ENCODE measurements at places on chromosomes 6 and 20.
A peak's percentile ranks its signal among the peaks of the same experiment; 100 is the strongest.

DNA sequence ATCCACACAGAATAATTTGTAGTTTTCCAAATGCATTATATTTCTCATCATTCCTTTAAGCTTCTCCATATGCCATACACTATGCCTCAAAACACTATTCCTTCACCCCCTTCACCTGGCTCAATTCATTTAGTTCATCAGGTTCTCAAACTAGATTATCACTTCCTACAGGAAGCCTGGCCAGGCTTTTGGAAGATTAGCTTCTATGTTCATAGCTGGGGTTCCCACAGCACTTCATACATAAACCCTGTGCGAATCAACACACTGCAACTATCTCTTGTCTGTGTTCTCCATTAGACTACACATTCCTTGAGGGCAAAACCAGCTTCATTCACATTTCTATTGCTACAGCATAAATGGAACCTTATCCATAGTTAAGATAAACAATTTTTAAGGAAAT, 40.5 kb upstream of the PLN start:
- no peak for DNase-seq

GRCh38 chr20:32507998-32508774, 76.9 kb downstream of the NOL4L start:
- no peak for DNase-seq

DNA sequence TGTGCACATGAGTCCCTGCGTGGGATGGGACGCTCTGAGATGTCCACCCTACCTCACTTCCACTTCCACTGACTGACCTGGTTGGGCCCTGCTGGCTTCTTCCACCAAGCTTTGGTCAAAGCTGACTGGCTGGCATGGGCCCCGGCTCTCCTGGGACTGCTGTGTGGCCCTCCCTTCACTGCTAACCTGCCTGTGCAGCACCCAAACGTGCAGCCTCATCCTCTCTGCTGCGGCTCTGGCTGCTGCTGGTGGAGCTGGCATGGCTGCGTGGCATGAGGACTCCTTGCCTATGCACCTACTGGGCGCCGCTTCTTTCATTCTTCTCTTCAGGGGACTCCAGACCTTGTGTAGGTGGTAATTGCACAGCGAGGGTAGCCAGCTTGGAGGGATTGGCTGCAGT, 18.7 kb upstream of the IP6K3 start:
- no peak for DNase-seq

GRCh38 chr20:23034721-23035671, at the start of gene SSTR4:
SSTR4 (plus strand) TSS chr20:23035312; CDS start chr20:23035484, 172 bp downstream.
- DNase-seq, result no peak

- DNase-seq, result peak; percentile 56
These were observed 1.1 kb downstream of the AGPAT4 start for GRCh38 chr6:161272635-161273273.

DNA sequence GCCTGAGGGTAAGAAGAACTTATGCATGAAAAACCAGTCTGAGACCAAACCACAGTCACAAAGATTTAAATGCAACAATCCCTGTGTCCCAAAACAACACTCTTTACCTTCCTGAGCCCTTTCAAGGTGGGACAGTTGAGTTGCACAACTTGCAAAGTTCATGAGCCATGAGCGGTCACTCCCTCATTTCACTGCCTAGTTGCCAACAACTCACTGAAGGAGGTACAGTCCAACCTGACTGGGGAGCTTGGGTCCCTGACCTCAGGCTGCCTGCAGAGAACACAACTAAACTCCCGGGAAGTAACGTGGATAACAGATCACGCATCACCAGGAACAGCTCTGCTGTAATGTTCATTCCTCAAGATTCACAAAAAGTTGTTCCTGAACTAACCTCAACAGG, 69.4 kb downstream of the MBOAT1 start:
- DNase-seq, result no peak

GRCh38 chr6:24431045-24431451, 28.3 kb downstream of the MRS2 start:
- peak; percentile 51 for DNase-seq

- DNase-seq, result no peak
These were observed 108.7 kb downstream of the FYN start for GRCh38 chr6:111764238-111765175.

DNA sequence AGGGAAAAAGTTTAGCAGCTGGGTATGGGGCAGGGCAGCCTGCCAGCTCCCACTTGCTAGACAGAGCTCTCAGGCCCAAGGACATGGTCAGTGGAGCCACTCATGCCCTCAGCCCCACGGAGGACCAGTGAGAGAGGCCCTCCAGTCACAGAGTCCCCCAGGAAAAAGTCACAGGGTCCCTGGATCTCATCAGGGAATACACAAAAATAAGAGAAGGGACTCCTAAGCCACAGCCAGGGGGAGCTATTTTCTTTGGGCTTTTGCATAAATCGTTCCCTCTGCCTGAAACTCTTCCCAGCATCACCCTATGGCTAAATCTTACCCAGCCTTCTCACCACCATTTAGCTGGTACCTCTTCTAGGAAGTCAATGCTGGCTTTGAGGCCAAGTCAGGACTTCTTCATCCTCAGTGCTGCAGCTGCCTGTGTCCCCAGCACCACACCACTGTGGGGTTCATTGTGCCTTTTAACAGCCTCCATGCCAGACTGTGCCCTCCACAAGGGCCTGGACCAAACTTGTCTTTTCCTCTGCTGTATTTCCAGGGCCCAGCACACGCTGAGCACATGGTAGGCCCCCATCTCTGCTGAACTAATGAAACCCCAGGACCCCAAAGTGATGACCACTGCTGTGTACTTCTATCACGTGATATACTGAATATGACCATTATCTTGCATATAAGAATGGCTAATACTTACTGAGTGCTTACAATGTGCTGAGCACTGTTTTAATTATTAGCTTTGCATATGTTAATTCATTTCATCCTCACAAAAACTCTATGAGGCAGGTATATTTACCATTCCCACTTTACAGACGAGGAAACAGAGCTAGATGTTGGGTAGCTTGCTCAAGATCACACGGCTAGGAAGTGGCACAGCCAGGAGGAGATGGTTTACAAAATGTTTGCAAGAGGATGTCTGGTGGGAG, 2.0 kb downstream of the ZNF335 start:
- DNase-seq, result peak; percentile 56

- peak; percentile 74 for DNase-seq
These were observed 83.0 kb downstream of the TMEM242 start for GRCh38 chr6:157240059-157240959.

GRCh38 chr6:4644996-4645395, 131.2 kb upstream of the CDYL start:
- no peak for DNase-seq

- DNase-seq, result peak; percentile 88
These were observed 138.0 kb upstream of the RREB1 start for GRCh38 chr6:6969761-6970223.

GRCh38 chr6:105578179-105578707, 175.4 kb upstream of the PREP start:
- no peak for DNase-seq

- DNase-seq, result no peak
These were observed 37.6 kb downstream of the HMGN3 start for GRCh38 chr6:79196912-79197311.

GRCh38 chr6:146289816-146290588, 253.6 kb upstream of the RAB32 start:
- DNase-seq, result no peak
